T-helper 22 cell (primary cell): ENCODE measurements at places on chromosomes 11 and 22.

DNA sequence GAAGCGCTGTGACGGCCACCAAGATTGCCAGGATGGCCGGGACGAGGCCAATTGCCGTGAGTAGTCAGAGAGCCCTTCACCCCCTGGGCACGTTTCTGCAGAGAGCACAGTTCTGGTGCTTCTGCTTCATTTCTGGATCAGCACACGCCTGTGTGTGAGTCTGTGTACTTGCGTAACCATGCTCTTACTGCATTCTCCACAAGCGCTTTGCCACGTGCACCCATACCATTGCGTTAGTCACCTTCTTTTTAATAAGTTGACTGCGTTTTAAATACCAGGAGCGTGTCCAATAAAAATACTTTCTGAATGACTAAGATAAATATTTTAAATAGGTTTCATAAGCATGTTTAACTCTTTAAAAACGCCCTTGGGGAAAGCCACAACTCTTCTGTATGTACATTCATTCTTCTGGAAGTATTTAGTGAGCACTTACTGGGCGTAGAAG is 143.0 kb upstream of the SORL1-AS1 start:
- DNase-seq: no peak

DNA sequence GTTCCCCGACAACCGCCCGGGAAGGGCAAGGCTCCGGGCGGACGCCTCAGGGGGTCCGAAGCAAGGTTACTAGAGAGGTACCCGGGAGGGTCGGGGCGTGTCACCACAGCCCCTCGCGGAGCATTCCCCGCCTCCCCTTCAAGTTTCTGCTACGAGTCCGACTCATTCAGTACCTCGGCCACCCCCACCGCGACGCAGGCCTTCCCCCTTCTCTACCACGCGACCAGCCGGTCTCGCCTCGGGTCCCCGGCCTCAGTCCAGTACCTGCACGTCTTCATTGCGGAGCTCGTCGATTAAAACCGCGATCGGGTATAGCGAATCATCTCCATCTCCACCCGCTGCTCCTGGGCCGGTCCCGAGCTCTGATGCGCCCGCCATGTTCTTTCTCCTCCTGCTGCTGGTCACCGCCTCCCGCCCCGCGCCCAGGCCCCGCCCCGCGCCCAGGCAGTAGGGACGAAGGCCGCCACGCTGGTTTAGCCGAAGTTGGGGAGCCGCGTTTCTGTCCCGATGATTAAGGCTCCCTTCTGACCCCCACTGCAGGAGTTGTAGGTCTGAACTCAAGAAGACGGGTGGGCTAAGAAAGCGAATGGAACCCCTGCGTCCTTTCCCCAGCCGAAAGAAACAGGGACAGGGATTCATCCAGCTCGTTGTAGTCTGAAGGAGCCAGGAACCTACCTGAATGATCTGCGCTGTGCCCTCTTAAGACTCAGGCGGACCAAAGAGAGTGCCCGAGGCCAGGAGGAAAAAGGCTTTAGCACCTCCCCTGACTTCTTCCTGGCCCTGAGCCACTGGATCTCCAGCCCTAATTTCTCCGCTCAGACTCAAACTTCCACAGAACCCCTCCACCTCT is at the start of gene PPP2R1B:
PPP2R1B (minus strand) TSS at position 406 of the 850 bp plus-strand sequence; CDS start at position 378, 28 bp downstream.
- peak; percentile 58 for DNase-seq

GRCh38 chr11:8832571-8833260 is 78.3 kb upstream of the AKIP1 start:
- no peak for DNase-seq

GRCh38 chr11:118635642-118636041 is 28.2 kb downstream of the PHLDB1 start:
- no peak for DNase-seq

DNA sequence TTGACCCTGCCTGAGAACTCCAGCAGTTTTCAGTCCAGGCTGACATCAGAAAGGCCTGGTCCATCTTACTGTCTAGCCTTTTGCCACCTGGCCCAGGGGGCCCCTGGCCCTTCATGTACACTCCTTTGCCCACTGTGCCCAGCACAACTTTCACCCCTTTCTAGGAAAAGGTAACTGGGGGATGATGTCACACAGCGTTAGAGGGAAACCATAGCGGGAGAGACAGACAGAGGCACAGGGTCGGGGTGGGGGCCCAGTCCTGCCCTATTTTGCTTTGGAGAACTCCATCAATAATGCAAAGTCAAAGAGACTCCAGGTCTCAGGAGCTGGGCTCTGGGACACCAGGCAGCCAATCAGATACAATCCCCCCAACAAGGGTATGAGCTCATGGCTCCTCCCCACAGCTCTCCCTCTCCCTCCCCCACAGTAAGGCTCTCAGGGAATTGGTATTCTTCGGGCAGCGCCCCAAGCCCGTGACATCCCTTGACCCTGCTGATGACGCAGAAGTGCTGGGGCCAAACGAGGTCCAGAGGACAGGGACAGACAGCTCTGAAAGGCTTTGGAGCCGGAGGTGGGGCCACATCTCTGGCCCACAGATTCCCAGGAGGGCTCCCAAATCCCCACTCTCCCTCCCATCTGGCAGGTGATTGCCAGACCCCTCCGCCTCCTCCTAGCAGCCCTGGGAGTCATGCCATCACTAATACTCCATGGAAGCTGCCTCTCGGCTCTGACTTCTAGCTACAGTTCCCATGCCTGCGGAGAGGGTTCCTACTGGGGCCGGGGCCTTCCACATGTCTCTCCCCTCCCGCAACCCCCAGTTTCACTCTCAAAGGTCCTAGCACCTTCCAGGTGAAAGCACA is 5.9 kb downstream of the USP2 start:
- DNase-seq: no peak

- DNase-seq: no peak
These were observed 144.5 kb downstream of the SBF2 start for GRCh38 chr11:10149553-10149952.
